ENCODE measurements at places on chromosomes 5 and 9. TPM values are rescaled to one million over a fixed set of nuclear protein-coding genes. Genes with fewer than 3 reads are reported as not detected.

TNFSF15 gene
- 0.09 TPM for total RNA-seq

TMEM38B gene
- 23.1 TPM for total RNA-seq

SLCO6A1 gene
- total RNA-seq: not detected

PCDHA8 gene
- not detected for total RNA-seq

GAS1 gene
- total RNA-seq: not detected

SLC36A1 gene
- total RNA-seq: 12.1 TPM

GDA gene
- not detected for total RNA-seq

- DNase-seq: peak; percentile 99
These were observed 47.6 kb upstream of the GRHPR start for GRCh38 chr9:37374892-37375291.

DNA sequence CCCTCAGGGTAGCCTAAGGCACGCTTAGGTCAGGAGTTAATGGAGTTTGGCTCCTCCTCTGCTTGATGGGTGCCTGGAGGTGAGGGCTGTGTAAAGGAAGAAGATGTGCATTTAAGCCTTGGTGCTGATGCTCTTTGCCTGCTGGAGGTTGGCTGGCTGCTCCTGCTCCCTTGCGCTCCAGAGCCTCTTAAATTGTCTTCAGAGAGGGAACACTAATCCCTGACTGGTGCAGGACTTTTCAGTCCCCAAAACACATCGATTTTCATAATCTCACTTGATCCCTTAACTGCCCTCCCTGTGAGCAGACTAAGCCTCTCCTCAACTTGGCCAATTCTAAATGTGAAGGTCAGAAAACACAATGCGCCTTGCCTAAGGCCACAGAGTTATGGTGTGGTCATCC is 16.2 kb upstream of the TCOF1 start:
- DNase-seq: no peak

DNA sequence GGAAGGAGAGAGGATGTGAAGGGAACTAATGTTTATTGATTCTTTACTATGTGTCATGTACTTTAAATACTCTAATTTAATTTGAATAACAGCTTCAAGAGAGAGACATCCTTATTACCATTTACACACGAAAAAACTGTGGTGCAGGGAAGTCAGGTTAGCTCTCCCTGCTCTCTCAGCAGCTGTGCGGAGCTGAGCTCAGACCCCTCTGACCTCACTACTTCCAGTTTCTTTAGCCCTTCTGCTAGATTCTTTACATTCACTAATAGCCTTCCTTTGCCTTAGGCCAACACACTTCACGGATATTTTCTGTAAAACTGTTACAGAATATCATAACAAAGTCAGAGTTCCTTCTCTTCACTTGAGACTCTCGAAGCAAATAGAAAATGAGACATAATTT is 131.3 kb upstream of the ARRDC3 start:
- no peak for DNase-seq

GRCh38 chr9:123914517-123915196 is 15.3 kb downstream of the DENND1A start:
- no peak for DNase-seq

- no peak for DNase-seq
These were observed 2167.2 kb upstream of the C9orf72 start for GRCh38 chr9:29740518-29740917.

DNA sequence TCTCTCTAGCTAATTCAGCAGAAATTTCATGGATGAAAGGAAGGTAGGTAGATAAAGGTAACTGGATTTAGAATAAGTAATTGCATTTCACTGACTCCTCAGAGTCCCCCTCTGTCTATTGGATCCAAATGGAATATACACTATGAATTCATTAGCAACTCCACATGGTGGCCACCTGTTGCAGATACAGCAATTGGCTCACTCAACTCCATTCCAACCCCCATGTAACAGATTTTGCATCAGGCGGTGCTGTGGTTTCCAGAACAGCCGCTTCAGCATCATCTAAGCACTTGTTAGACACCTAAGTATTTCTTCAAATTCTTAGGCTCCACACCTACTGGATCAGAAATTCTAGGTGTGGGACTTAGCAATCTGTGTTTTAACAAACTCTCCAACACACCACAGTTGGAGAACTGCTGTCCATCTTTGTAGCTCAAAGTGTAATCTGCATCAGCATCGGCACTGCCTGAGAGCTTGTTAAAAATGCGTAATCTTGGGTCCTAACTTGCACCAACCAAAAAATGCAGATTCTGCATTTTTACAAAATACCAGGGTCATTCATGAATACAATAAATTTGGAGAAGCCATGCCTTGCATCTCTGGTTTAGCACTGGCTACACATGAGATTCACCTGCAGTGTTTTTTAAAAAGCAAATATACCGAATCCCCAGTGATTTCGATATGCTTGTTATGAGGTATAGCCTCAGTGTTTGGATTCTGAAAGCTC is 413.8 kb upstream of the CD180 start:
- no peak for DNase-seq

DNA sequence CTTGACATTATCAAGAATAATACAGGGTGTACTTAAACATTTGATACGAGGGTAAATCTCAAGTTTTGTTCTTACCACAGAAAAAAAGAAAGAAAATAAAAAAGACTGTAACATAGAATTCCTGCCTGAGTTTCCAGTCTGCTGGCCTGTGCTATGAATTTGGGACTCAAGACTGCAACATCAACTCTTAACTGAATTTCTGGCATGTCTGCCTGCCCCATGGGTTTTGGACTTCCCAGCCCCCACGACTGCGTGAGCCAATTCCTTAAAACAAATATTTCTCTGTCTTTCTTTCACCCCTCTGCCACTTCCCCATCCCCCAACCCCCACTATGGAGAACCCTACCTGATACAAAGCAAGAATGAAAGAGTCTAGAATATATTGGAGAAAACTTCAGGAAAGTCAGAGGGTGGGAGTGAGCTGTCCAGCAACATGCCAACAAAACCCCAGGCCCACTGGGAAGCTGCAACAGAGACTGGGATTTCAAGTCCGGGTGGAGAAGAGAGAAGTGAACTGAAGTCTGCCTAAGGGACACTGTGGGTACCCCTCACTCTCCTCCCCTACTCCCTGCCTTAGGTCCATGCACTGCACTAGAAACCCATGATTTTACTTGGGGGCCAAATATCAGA is 43.0 kb downstream of the MARCHF3 start:
- no peak for DNase-seq

- no peak for DNase-seq
These were observed 569.8 kb downstream of the CTNND2 start for GRCh38 chr5:11334404-11334803.

- no peak for DNase-seq
These were observed 41.4 kb downstream of the CNOT6 start for GRCh38 chr5:180535573-180535972.

DNA sequence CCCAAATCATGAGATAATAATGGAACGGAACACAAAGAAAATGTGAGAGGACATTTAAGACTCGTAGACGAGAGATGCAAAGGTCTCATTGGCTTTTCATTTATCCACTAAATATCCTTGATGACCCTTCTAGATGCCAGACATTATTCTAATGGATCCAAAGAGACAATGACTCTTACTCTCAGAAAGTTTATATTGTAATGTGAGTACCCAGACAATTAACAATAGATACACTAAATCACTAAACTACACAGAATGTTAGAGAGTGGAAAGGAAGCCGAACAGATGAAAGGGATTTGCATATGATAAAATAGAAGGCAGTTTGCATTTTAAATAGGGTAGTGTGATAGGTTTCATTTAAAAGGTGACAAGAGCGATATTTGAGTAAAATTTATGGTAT is 973.3 kb downstream of the TAF11L14 start:
- no peak for DNase-seq

DNA sequence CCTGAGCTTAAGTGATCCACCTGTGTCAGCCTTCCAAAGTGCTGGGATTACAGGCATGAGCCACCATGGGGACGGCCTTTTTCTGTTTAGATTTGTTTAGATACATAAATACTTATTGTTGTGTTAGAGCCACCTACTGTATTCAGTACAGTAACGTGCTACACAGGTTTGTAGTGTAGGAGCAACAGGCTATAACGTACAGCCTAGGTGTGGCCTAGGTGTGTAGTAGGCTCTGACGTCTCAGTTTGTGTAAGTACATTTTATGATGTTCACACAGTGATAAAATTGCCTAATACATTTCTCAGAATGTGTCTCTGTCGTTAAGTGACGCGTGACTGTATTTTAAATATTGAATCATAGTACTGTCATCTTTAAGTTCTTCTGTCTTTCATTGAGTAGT is 84.1 kb downstream of the MELK start:
- DNase-seq: no peak

DNA sequence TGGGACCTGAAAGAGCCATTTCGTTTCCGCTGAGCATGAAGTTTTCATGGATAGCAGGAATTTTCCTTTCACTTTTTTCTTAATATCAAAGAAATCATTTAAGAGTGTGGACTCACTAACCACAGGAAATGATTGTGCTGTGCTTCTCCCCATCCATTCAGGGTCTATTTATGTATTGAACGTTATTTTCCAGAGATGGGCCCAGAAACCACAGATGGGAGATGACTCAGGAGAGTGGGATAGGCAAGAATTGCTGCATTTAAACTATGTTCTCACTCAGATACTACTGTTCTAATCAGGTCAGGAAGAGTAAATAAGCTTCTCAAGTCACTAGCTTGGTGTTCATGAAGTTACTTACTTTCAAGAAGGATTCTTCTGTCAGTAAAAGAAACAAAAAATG is 763.8 kb downstream of the DTWD2 start:
- DNase-seq: no peak

DNA sequence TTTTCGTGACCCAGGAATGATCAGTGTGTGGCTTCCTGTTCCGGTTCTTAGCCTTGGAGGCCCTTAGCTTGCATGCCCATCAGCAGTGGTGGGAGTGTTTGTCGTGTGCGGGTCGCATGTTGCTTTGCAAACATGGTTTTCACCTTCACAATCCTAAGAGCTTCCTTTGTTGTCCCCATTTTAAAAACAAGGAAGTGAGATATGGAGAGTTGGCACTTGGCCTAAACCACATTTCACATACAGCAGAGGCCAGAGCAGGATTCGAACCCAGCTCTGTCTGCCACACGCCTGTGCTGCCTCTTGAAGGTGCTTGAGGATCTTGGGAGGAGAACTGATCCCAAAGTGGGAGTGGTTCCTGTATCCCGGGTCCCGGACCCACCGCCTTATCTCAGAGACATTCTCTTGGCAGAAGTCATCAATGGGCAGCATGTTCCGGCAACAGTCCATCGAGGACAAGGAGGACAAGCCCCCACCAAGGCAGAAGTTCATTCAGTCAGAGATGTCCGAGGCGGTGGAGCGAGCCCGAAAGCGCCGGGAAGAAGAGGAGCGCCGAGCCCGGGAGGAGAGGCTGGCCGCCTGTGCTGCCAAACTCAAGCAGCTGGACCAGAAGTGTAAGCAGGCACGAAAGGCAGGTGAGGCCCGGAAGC is 38.2 kb upstream of the POMT1 start:
- no peak for DNase-seq

All from OCI-LY7 (cell line).